Naive thymus-derived CD8-positive, alpha-beta T cell (primary cell): ENCODE measurements at places on chromosomes 5 and 9.

- no peak for DNase-seq
Measured at GRCh38 chr5:10988622-10989021, 227.6 kb upstream of the DAP start.

DNA sequence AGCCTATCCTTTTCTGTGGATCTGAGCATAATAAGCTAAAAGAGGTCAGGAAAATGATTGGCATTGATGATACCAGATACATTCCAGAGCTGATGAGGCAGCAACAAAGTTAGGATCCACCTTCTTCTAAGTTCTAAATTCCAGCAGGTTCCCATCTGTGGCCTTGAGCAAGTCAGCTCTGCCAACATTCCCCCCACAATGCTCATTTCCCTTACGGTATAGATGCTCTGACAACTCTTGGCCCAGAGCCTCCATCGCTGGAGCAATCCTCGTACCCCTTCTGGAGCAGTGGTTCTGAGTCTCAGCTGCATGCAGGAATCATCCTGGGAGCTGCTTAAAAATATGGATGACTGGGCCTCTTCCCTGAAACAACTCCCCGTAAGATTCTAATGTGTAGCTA lies 78.1 kb downstream of the MED27 start:
- no peak for DNase-seq

GRCh38 chr9:106682420-106682819 lies 180.5 kb upstream of the ZNF462 start:
- no peak for DNase-seq

DNA sequence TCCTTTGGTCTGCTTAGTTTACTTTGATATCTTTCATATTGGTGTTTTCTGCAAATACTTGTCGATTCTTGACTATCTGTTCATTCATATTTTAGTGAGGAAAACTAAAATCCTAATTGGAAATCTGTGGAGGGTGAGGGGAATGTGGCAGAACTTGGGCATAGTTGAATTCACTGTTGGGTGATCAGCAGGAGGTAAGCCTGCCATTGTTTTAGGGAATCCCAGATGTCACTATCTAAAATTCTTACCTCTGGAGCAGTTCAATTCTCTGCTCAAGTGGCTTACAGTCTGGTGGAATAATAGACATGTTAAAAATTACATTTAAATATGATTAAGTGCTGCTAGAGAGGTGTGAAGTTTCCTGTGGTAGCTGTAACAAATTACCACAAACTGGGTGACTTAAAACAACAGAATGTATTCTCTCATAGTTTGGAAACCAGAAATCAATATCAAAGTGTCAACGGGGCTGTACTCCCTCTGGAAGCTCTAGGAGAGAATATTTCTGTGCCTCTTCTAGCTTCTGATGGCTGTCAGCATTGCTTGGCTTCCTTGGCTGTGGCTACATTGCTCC lies 90.3 kb upstream of the GCNT4 start:
- DNase-seq = no peak

DNA sequence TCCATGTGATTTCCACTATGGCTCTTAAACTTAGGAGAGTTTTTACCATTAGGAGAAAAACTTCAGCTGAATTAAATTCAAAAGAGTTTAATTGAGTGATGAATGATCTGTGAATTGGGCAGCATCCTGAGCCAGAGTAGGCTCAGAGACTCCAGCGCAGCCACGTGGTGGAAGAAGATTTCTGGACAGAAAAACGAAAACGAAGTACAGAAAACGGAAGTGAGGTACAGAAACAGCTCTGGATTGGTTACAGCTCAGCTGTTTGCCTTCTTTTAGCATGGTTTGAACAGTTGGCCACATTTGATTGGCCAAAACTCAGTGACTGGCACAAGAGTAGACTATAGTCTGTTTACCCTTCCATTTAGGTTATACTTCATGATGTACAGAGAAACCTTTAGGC lies 69.2 kb upstream of the PLPP1 start:
- DNase-seq = no peak

DNA sequence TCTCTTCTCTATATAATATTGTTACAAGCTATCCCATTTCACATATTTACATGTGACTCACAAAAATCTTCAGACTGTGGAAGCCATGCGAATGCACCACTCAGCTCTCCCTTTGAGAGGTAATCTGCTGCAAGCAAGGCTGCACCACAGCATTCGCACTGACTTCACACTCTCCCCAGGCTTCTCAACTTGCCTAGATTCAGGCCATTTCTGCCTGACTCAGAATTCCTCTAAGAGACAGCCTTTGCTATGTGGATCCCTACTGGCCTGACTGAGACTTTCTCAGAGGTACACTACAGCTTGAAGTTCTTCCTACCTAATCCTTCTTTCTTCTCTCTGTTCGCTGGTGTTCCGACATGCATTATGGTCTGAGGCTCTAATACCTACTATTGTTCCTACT lies 21.1 kb upstream of the DMRTA1 start:
- no peak for DNase-seq

GRCh38 chr9:137319011-137319738 lies 17.1 kb upstream of the NRARP start:
- no peak for DNase-seq

DNA sequence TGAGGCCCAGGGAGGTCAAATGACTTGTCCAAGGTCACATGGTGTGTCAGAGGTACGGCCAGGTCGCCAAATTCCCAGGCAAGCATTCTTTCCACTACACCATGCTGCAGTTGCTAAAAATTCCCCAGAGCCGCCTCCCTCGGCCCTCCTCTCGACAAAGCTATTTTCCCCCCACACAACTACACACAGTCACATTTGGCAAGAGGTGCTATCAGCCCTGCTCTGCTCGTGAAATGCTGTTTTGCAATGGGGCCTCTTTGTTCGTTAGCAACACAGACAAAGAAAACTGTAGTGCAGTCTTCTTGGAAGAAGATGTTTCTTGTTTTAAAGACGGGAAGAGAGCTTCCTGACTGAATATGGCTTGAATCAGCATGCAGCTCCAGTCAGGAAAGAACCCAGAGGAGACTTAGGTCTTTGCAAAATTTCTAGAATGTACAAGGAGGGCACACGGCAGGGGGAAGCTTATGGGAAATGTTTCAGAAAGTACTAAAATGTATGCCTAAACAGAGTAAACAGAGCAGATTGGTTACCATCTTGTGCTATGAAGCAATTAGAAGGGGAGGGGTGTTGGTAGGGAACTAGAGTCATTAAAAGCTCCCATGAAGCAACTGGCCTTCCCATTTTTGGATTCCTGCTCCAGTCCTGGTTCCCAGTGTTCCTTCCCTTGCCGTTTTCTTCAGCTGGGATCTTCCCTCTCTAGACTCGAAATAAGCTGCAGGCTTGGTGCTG lies 14.2 kb downstream of the SLIT3 start:
- no peak for DNase-seq

DNA sequence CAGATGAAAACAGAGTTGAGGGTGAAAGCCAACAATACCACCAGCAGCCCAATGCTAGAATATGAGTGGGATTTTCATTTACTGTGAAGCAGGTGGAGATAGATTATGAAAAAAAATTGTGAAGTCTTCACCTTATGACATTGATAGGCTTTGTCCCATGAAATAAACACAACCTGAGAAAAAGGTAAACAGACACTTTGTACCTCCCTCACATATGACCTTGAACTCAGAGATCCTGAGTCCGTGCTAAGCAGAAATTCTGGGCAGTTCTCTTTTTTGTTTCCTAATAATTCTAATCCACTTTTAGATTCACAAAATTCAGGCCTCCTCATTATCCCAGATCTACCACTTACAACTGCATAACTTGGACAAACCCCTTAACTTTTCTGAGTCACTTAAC lies 127.3 kb upstream of the RORB start:
- no peak for DNase-seq

DNA sequence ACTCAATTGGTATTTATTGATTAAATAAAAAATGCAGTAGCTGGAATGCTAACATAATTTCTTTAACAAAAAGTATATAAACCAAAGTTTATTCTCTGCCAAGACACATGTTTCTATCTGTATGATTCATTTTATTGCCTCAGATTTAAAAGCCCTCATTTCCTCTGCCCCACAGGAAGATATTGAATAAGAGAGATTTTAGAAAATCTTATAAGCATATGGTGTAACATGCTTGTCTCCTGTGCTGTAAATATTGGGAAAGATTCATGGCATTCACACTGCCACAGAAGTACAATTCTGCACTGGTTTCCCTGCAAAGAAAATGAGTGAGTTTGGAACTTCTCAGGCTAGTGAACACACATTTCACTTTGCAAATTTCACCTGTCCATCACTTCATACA lies 134.9 kb upstream of the FBXL7 start:
- no peak for DNase-seq

DNA sequence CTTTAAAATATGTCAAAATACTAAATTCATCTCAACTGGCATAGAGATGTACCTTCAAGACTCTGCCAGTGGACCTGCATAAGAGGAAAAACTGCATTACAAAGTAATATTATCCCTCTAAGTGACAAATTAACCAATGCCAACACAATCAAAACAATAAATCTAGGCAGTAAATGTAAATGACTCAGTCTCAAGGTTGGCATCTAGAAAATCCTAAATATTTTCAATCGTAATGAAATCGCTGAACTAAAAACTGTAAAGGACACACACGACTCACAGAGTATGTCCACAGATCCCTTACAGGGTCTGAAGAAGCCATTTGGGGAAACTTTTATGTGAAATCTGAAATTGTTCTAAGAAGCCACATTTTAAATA lies 31.2 kb downstream of the ERMP1 start:
- no peak for DNase-seq

DNA sequence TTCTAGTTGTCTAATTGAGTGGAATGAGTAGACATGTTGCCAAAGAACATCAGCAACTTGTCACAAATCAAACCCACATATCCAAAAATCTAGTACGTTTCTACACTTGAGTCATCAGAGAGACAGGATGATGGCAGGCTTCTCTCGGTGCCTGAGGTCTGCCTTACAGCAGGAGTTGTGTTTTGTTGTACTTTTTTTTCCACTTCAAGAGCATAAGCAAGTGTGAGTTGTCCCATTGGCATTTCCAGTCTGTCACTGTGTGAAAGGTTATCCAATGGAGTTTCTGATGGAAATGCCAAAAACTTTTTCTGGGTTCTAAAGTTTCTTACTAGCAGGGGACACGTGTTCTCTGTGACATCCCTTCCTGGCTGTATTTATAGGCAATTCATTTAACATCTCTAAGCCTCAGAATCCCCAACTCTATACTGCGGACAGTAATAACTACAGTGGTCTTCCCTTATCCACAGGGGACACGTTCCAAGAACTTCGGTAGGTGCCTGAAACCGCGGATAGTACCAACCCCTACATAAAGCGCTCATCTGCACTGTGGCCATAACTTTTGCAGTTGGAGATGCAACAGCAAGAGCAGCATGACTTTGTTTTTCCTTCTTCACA lies 246.5 kb downstream of the SYK start:
- no peak for DNase-seq

GRCh38 chr9:136080716-136081112 lies 14.4 kb downstream of the NACC2 start:
- DNase-seq = no peak

- DNase-seq = no peak
Measured at GRCh38 chr5:30279237-30279636, 914.2 kb upstream of the CDH6 start.

DNA sequence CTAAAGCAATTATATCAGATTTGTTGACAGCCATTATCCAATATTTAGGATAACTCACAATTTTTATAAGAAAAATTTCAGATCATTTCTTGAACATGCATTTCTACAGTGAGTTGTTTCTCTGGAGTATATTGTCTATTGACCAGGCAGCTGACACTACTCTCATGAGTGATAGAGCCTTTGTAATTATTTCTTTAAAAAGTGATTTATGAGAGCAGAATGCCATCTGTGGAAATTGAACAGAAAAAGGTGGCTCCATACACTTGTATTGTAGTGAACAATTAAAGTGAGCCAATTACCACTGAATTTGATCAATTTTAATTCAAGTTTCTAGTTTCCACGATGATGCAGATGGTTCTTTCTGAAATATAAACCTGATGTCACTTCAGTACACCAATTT lies 855.4 kb downstream of the TAF11L14 start:
- no peak for DNase-seq

GRCh38 chr9:93090091-93090655 lies 5.8 kb upstream of the CARD19 start:
- no peak for DNase-seq

- DNase-seq = no peak
Measured at GRCh38 chr5:45399041-45399440, 297.1 kb downstream of the HCN1 start.

DNA sequence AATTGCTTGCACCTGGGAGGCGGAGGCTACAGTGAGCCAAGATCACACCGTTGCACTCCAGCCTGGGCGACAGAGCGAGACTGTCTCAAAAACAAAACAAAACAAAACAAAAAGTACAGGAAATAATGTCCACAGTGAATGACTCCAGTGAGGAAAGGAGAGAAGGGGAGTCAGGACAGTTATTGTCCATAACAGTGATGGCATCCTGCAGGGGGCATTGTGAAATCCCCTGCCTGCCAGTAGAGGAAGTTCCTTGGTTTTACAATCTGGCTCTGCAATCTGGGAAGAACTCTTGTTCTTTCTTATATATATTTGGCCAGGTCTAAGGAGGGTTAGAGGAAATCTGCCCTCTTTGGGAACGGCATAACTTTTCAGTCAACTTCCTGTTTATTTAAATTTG lies 8.2 kb downstream of the SH3GL2 start:
- DNase-seq = no peak

- DNase-seq = no peak
Measured at GRCh38 chr5:2207109-2207399, 324.3 kb upstream of the IRX4 start.

GRCh38 chr5:23352446-23352845 lies 155.0 kb upstream of the PRDM9 start:
- no peak for DNase-seq

DNA sequence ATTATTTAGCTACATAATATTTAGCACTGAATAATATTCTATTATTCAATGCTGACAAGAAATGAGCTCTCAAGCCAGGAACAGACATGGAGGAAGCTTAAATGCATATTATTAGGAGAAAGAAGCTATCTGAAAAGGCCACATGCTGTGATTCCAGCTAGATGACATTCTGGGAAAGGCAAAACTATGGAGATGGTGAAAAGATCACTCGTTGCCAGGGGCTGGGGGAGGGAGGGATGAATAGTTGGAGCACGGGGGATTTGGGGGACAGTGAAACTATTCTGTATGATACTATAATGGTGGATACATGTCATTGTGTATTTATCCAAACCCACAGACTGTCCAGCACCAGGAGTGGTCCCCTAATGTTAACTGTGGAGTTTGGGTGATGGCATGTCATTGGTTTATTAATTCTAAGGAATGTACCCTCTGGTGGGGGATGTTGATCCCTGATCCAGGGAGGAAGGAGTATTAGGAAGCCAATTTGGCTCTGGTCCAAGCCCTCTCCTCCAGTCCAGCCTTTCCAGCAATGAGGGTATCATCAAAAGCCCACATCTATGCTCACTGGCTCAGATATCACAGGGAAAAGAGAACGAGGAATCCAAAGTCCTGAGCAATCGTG lies 162.5 kb downstream of the COL23A1 start:
- DNase-seq = no peak

GRCh38 chr5:177312649-177313181 lies 1.0 kb upstream of the MXD3 start:
- DNase-seq = no peak

- DNase-seq = no peak
Measured at GRCh38 chr5:8213701-8214240, 344.8 kb downstream of the MTRR start.
